ENCODE measurements at places on chromosomes 6 and 20. TPM values are rescaled to one million over a fixed set of nuclear protein-coding genes. Genes with fewer than 3 reads are reported as not detected.

DNA sequence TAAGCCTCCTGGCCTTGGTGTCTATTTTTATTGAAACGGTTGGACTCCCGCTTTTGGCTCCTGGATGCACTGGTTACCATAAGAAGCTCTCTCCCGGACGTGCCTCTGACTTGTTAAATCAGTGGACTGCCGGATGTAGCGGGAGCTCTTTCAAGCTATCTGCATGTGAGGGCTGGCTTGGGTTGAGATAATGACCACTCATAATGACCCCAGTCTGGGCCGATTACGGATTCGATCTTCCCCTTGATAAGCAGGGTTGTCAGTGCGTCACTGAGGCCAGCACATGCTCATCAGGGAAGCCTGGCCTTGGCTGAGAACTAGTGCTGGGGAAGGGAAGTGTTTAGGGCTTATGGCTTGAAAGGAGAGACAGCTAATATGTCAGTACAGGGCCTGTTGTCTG, 528.1 kb downstream of the CDH26 start:
- no peak overlapping the region for H3K27ac ChIP-seq
- DNase-seq: no peak
- no peak overlapping the region for H3K4me3 ChIP-seq
- no peaks in the 10 kb centered on the region for H3K27me3 ChIP-seq

- DNase-seq: no peak
- H3K36me3 ChIP-seq: no peaks in the 10 kb centered on the region
- no peaks in the 10 kb centered on the region for H3K27me3 ChIP-seq
- H3K27ac ChIP-seq: no peak overlapping the region
- no peak overlapping the region for H3K4me3 ChIP-seq
Observed at GRCh38 chr20:59827138-59828056, 106.0 kb downstream of the SYCP2 start.

GRCh38 chr6:56756791-56757587, 114.3 kb upstream of the DST start:
- H3K27ac ChIP-seq: no peak overlapping the region
- peaks cover 8% of the 10 kb centered on the region for H3K27me3 ChIP-seq
- no peak for DNase-seq

The SLC17A1 gene
- total RNA-seq: not detected

- H3K4me1 ChIP-seq: no peaks in the 10 kb centered on the region
- H3K36me3 ChIP-seq: no peaks in the 10 kb centered on the region
- no peak for DNase-seq
- no peak overlapping the region for H3K4me3 ChIP-seq
- H3K27ac ChIP-seq: no peak overlapping the region
Observed at GRCh38 chr6:127547904-127548649, 28.9 kb upstream of the C6orf58 start.

- no peaks in the 10 kb centered on the region for H3K27me3 ChIP-seq
- no peak overlapping the region for H3K27ac ChIP-seq
- no peak overlapping the region for H3K4me3 ChIP-seq
- no peaks in the 10 kb centered on the region for H3K36me3 ChIP-seq
- DNase-seq: peak; percentile 78
Observed at GRCh38 chr6:32047855-32048766, 9.9 kb downstream of the CYP21A2 start.

- no peaks in the 10 kb centered on the region for H3K36me3 ChIP-seq
- no peak overlapping the region for H3K4me3 ChIP-seq
- no peak overlapping the region for H3K27ac ChIP-seq
- no peaks in the 10 kb centered on the region for H3K27me3 ChIP-seq
Observed at GRCh38 chr20:47985092-47985850, 200.0 kb upstream of the SULF2 start.

DNA sequence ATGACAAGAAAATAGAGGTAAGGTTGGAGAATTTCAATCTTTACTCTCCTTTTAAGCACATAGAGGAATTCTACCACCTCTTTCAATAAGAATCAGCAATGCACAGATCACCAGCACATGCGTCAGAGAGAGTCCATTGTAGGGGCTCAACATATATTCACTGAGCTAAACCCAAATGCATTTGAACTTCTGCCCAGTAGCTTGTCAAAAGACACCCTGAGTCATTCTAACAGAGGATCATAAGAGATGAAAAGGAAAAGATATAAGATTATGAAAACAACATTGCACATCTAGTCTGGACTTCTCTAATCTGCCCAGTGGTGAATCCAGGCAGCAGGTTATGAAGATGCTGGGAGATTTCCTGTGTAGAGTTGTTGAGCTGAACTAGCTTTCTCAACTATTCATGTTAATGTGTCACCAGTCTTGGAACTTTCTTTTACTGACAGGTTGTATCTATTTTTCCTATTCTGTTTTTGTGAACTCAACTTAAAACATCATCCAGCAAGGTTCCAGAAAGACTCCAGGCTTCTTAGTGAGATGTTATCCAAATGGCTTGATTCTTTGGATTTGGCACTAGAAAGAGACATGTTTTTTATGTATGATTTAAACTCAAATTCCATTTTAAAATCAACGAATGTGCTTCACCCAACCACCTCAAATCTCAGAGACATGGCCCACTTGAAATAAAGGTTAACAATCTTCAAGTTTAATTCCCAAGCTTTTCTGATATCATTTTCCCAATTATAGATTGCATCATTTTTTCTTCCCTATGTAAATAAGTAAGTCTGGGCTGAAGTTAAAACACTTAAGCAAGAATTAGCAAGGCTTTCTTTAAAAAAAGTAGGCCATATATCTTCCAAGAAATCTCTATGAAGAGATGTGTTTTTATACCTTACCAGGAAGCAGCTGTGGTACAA, 89.3 kb downstream of the TSHZ2 start:
- H3K4me3 ChIP-seq: no peak overlapping the region
- peaks cover 2% of the 10 kb centered on the region for H3K4me1 ChIP-seq
- no peaks in the 10 kb centered on the region for H3K36me3 ChIP-seq
- H3K27me3 ChIP-seq: no peaks in the 10 kb centered on the region
- no peak overlapping the region for H3K27ac ChIP-seq

The BPIFB1 gene
- not detected for total RNA-seq

GRCh38 chr6:107770541-107770940, 53.6 kb downstream of the SCML4 start:
- no peak for DNase-seq
- H3K4me3 ChIP-seq: no peak overlapping the region
- H3K4me1 ChIP-seq: peaks cover 6% of the 10 kb centered on the region
- no peaks in the 10 kb centered on the region for H3K27me3 ChIP-seq
- H3K36me3 ChIP-seq: peaks cover 28% of the 10 kb centered on the region
- no peak overlapping the region for H3K27ac ChIP-seq

The TMEM63B gene
- total RNA-seq: 21.8 TPM

The HIVEP1 gene
- total RNA-seq: 30.1 TPM

DNA sequence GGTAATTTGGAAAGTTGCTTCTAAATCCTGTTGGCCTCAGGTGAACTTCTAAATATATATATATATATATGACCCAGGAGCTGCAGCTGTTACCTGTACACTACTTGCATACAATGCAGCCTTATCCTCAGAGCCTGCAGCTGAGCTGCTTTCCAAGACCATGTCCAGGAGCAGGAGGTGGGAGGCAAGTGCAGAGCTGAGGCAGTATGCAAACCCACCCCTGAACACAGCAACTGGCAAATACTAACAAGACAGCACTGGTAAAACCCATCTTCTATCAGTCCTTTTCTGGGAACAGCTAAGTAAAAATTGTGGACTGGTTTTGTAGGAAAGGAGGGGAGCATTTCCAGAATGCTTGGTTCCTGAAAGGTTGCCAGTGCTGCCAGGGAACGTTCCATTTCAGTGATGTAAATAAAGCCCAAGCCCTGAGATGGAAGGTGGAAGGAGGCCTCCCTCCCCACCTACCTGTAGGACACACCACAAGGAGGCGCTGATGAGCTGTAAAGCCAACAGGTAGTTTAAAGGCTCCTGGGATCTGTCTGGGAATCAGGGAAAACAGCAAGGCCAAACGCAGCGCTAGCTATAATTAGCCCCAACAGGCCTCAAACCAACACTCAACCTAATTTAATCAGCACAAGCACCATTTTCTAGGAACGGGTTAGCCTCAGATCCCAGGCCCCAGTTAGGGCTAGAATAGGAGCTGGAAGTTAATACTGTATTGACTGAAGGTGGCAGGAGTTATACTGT, 93.8 kb upstream of the MAP7 start:
- DNase-seq: peak; percentile 73
- peaks cover 6% of the 10 kb centered on the region for H3K36me3 ChIP-seq
- H3K27me3 ChIP-seq: no peaks in the 10 kb centered on the region
- H3K4me1 ChIP-seq: no peaks in the 10 kb centered on the region

The DPPA5 gene
- total RNA-seq: not detected

DNA sequence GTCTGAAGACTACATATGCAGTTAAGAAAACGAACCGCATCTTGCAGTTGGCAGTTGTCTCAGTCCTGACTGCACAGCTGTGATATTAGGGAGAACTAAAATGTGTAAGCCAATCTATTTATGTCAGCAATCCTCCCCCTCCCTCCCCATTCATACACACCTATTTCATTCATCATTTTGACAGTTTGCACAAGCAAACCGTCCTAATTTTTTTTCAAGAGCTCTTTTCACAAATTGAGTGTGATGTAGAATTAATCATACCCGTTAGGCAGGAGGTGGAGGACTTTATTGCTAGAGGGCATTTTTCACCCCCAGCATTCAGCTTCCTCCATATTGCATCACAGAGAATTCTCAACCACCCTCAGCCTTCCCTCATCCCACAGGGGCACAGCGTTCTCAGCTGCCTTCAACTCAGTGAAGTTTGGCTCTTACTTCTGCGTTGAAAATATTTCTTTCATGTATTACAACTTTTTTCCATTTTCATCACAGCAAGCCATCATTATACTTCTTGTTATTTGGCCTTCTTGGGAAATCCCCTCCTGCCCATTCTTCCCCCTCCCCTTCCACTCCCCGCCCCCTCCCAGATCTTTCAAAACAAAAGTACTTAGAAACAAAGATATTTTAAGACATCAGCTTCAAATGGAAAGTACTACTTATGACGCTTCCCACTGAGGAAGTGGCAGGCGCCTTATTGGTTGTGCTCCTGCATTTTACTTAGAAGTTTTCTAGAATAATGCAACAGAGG, 37.5 kb downstream of the NOX3 start:
- DNase-seq: peak; percentile 34
- H3K27me3 ChIP-seq: no peaks in the 10 kb centered on the region
- H3K4me1 ChIP-seq: peaks cover 22% of the 10 kb centered on the region
- no peaks in the 10 kb centered on the region for H3K36me3 ChIP-seq

The CST7 gene
- total RNA-seq: 92.0 TPM

- no peak overlapping the region for H3K4me3 ChIP-seq
- no peak overlapping the region for H3K27ac ChIP-seq
- H3K4me1 ChIP-seq: peaks cover 2% of the 10 kb centered on the region
Observed at GRCh38 chr6:25601800-25602673, 50.0 kb upstream of the SCGN start.

DNA sequence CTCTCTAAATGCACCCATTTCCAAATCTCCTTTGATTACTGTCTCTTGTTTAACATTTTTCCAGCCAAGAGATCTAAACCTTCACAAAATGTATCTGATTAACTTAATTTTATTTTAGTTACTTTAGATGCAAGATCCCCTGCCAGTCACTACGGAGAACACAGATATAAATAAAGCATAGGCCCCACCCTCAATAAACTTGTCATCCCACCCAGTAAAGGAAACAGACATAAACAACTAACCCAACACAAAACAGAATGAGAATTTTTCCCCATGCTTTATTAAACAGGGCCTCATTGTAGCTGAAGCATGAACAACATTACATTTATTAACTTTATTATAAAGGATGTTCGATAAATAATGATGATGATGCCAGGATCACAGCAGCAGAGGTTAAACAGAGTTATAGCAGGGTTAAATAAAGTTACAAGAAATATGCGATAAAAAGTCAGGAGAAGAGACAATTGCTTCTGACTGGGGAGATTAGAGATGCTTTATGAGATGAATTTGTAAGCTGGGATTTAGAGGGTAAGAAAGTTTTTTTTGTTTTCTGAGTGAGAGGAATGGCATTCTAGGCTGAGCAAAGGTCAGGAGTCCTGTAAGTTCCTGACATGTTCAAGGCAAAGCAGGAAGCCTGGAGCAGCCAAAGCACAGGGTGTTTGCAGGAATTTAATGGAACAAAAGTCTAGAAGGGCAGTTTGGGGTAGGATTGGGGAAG, 41.1 kb downstream of the TFAP2A start:
- peaks cover 4% of the 10 kb centered on the region for H3K27me3 ChIP-seq
- no peak overlapping the region for H3K27ac ChIP-seq
- no peak for DNase-seq
- H3K4me3 ChIP-seq: no peak overlapping the region
- H3K4me1 ChIP-seq: no peaks in the 10 kb centered on the region
- H3K36me3 ChIP-seq: no peaks in the 10 kb centered on the region

GRCh38 chr6:835476-836160, 142.7 kb upstream of the EXOC2 start:
- peaks cover 3% of the 10 kb centered on the region for H3K36me3 ChIP-seq
- no peak for DNase-seq
- H3K4me1 ChIP-seq: no peaks in the 10 kb centered on the region
- no peak overlapping the region for H3K4me3 ChIP-seq

DNA sequence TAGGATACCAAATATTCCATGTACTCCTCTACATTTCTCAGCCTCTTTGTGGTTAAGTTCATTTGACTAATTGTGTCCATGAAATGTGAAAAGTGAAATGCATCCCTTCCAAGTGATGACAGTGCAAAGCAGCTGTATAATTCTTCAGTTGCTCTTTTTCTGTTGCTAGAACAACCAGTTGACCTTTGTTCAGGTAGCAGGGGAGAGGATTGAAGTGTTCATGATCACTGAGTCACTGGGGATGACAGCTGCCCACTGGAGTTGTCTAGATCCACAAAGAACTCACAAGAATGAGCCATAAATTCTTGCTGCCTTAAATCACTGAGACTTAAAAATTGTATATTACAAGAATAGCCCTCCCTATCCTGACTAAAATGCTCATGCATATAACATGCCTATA, 254.6 kb downstream of the EPHA7 start:
- H3K27me3 ChIP-seq: no peaks in the 10 kb centered on the region
- H3K4me3 ChIP-seq: no peak overlapping the region
- no peaks in the 10 kb centered on the region for H3K36me3 ChIP-seq
- H3K27ac ChIP-seq: no peak overlapping the region

GRCh38 chr6:52009466-52010140, 77.8 kb downstream of the PKHD1 start:
- DNase-seq: no peak
- H3K27ac ChIP-seq: no peak overlapping the region
- peaks cover 11% of the 10 kb centered on the region for H3K27me3 ChIP-seq
- H3K4me3 ChIP-seq: no peak overlapping the region
- H3K4me1 ChIP-seq: no peaks in the 10 kb centered on the region
- H3K36me3 ChIP-seq: no peaks in the 10 kb centered on the region

GRCh38 chr20:25553819-25554296, 31.5 kb downstream of the NINL start:
- no peak overlapping the region for H3K27ac ChIP-seq
- H3K4me3 ChIP-seq: no peak overlapping the region
- no peaks in the 10 kb centered on the region for H3K36me3 ChIP-seq

GRCh38 chr6:137878486-137879285, 11.6 kb downstream of the TNFAIP3 start:
- H3K27ac ChIP-seq: no peak overlapping the region
- DNase-seq: no peak
- peaks cover 40% of the 10 kb centered on the region for H3K4me1 ChIP-seq
